ENCODE measurements at places on chromosomes 11 and 22.
A peak's percentile ranks its signal among the peaks of the same experiment; 100 is the strongest.

DNA sequence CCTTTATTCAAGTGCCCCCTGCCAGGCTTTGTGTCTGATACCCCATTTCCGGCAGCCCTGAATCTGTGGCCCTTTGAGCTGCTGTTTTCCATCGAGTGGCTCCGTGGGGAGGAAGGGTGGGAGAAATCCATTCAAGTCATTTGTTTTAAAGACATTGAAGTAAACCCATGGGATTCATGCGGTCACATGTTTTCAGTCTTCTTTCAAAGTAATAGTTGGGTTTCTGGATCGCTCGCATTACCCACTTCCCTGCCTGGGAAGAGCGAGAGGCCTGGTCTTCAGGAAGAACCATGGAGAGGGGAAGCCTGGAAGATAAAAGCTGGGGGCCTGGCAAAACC is 14.4 kb downstream of the DAGLA start:
- no peak for DNase-seq

DNA sequence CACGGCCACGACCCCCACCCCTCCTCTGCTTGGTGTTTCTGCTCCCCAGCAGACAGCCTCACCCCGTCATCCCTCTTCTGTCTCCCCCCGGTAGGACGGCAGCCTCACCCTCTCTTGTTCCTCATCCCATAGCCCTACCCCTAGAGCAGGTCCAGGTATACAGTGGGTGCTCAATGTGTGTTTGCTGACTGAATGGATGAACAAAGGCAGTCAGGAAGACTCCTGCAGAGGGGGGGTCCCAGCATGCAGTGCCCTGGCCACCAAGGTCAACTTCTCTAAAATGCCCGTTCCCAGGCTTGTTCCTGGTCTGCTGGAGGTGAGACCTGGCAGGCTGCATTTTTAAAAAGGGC is 34.7 kb upstream of the FADD start:
- no peak for DNase-seq

GRCh38 chr11:118565051-118565450 is 680 bp downstream of the IFT46 start:
- DNase-seq = no peak

DNA sequence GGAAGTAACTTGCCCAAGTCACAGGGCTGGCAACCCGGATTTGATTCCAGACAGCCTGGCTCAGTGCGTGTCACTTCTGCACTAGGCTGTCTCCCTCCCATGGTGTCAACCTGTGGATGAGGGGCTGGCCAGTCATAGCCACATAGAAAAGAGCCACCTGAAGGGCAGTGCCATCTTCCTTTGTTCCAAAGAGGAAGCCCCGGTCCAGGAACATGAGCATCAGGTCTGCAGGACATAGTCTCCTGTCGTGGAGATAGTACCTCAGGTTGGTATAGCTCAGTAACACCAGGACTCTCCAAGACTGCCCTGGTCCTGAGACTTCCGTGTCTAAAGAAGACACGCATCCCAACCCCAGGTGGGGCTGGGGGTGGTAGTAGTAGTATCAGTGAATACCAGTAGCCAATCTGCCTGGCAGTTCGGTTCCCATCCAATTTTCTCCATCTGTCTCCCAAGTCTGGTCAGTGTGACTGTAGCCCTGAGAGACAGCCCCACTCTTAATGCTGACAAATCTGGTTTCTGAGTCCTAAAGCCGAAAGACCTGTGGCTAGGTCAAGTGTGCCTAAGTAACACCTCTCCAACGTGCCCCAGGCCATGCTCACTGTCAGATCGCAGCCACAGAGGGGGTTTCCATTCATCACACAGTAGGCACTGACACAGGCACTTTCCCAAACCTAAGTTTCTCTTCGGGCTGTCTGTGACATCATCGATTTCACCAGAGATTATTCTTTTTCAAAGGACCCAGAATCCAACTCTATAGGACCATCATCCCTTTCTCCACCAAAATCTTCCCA is 33.1 kb downstream of the C11orf58 start:
- peak; percentile 61 for DNase-seq

DNA sequence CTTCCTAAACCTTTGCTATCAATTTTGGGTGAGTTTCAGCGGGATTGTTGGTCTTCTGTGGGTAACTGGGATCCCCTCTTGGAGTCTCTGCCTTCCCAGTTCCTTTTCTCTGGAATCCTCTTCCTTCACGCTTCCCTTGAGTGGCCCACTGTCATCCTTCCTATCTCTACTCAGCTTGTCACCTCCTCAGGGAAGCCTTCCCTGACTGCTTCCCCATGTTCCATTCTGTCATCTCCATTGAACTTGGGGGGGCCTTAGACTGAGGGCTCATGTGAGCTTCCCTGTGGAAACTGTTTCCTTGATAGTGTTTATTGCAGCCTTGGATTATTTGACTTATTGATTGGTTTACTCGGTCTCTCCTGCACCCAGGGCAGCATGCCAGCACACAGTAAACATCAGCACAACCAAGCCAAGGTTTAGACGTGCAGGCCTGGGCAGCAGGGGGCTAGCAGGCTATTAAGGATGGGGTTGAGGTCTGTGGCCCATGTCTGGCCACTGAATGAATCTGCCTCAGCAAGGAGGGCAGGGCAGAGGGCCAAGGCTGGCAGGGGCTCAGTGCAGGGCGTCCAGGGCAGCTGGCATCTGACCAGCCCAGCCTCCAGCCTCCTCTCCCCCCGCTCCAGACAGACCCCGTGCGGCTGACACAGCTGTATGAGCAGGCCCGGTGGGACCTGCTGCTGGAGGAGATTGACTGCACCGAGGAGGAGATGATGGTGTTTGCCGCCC is 7.2 kb downstream of the TRPT1 start:
- DNase-seq = no peak

DNA sequence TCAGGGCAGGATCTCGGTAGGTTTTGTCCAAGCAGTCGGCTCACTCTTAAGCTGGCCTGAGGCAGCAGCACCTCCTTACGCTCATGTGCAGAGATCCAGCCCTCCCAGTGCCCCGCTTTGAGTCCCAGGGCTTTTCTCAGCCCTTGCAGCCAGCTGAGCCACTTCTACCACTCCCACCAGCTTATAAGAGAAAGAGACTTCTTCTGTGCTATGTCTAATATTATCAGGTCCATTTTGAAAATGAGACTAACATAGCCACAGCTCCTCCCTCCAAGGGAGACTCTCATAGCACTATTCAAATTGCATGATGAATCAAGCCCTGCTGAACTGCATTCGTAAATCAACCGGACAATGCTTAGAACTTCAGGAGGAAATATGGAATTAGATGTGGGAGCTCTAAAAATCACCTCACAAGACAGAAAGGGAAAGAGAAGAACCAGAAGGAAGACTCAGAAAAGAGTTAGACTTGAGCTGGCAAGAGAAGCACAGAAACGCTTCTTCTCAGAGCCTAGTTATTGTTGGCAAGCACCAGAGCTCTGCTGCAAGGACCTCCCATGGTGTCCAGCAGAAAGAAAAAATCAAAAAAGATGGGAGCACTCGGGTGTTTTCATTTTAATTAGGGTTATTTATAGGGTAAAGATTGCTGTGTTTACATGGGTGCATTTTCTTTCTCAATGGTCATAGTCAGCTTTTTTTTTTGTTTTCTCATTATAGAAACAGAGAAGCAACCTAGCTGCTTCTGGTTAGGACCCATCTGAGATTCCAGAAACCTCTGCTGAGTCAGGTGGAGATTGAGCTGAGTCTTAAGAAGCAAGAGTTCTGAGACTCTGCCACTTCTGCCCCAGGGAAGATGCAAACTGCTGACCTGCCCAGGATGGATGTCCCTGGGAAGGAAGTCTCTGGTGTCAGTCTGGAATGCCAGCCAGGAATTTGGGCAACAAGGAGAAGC is 181.4 kb downstream of the ETS1 start:
- peak; percentile 94 for DNase-seq

GRCh38 chr11:19196432-19196831 is 5.4 kb downstream of the CSRP3 start:
- no peak for DNase-seq

GRCh38 chr22:19981961-19982920 is 34.4 kb downstream of the ARVCF start:
- DNase-seq = no peak

DNA sequence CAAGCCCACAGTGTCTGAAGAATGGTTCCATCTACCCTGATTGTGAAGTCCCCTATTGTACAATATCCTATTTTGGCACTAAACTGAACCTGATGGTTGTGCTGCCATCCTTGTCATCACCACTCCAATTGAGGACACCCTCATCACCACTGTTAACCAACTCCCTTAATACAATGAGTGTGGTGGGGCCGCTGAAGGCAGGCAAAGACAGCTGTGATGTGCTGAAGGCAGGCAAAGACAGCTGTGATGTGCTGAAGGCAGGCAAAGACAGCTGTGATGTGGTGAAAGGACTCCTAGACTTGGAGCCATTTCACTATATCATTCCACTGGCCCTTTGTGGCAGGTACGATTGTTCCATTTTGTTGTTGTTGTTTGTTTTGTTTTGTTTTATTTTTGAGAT is 481.6 kb downstream of the SOX6 start:
- DNase-seq = no peak

GRCh38 chr11:36248436-36248835 is 40.8 kb downstream of the COMMD9 start:
- DNase-seq = no peak

DNA sequence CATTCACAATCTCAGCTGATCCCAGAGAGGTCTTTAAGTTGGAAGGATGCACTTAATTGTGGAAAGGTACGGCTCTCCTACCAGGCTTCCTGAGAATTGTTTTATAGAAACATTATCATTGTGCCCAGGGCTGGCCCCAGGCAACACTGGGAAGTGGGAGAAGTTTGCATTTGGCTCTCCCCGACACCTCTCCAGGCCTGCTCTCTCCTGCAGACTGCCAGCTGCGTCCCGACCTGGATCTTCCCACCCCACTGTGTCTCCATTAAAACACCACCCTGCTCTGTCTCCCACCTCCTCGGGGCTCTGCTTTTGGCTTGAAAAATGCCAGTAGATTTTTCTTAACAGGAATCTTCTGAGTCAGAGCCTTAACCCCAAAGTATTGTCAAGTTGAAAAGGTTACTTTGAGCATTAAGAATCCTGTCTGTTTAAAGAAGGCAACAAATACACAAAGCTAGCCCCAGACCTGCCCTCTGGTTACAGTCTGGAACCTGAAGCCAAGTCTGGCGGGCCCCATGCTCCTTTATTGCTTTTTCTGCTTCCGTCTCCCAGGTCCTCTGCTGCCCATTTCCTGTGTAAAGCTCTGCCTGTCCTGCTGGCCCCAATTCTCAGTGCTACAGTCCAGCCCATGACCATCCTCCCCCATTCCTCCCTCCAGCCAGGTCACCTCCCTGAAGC is 530.2 kb downstream of the SOX6 start:
- DNase-seq = no peak

All from MM.1S (cell line).